DMS53 (cell line): ENCODE measurements at places on chromosomes 7 and 10.
A peak's percentile ranks its signal among the peaks of the same experiment; 100 is the strongest.

- peak; percentile 73 for DNase-seq
Measured at GRCh38 chr10:21265622-21266021, 259.9 kb downstream of the SKIDA1 start.

DNA sequence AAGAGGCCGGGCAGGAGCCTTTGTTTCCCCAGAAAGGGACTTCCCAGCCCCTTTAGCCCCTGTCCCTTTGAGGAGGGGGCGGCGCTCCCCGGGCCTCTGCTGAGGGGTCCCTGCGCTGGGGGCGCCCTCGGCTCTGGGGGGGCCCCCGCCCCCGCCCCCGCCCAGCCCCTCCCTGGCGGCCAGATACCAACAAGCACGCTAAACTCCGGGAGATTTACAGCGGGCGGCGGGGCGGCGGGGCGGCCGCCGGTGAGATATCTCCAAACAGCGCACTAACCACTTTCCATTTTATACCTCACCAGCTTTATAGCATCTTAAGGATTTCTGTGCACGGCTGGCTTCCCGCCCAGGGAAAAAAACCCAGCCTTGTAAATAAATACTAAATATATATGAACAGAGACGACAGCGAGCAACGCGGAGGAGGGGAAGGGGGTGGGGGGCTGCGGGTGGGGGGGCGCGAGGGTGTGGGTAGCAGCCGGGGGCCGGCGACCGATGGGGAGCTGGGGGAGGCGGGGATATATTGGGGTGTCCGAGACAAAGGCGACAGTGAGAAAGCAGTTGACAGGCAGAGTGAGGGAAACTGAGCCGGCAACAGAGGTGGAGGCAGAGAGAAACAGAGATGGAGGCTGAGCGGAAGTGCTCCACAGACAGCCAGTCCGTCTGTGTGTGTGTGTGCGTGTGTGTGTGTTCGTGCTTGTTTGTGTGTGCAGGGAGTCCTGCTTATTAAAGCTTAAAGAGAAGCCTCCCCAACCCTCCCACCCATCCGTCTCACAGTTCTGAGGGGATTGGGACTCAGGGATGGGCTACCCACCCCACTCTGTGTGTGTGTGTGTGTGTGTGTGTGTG, 85.8 kb downstream of the HIF1AN start:
- DNase-seq = no peak

DNA sequence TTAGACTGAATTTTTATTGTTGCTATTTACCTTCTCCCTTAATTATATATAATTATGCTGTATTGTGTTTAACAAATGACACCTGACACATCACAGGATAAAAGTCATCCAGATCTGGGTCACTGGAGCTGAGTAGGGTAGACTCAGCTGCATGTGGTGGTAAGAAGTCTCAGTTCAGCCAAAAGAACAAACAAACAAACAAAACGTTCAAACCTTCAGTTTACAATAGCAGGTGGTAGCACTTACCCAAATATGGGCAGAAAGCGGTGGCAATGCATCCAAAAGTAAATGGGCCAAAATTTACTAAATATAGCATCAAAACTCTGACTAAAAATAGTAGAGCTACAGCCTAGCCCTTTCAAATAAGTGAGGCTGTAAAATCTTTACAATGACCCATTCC, 42.2 kb downstream of the ZWINT start:
- peak; percentile 71 for DNase-seq

- DNase-seq = no peak
Measured at GRCh38 chr7:139857791-139858190, 28.7 kb downstream of the TBXAS1 start.

DNA sequence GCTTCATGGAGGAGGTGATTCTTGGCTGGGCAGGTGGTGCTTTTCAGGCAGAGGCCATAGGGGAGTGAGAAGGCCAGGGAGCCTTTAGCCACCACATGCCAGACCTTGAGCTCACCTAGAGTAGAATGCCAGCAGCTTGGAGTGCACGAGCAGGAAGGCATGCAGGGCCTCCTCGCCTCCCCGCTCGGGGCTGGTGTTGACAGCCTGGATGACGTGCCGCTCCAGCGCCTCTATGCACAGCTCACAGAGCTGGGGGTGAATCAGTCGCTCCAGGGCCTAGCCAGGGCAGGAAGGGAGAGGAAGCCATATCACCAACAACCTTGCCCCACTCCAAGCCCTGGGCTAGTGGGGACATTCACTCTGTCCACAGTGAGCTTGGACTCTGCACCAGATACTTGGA, 15.7 kb downstream of the HPS1 start:
- no peak for DNase-seq

- DNase-seq = peak; percentile 81
Measured at GRCh38 chr7:101816595-101817470, 593 bp upstream of the CUX1 start.

DNA sequence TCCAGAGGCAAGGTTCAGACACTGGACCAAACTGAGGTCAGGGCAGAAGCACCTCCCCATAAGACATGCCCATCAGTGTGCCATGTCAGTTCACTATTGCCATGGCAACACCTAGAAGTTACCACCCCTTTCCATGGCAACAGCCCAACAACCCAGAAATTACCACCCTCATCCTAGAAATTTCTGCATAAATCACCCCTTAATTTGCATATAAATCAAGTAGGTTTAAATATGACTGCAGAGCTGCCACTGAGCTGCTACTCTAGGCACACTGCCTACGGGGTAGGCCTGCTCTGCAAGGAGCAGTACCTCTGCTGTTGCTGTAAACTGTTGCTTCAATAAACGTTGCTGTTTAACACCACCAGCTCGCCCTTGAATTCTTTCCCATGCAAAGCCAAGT, 12.7 kb downstream of the STEAP2 start:
- DNase-seq = peak; percentile 10

- DNase-seq = no peak
Measured at GRCh38 chr7:5679813-5680473, 101.5 kb downstream of the RNF216 start.

DNA sequence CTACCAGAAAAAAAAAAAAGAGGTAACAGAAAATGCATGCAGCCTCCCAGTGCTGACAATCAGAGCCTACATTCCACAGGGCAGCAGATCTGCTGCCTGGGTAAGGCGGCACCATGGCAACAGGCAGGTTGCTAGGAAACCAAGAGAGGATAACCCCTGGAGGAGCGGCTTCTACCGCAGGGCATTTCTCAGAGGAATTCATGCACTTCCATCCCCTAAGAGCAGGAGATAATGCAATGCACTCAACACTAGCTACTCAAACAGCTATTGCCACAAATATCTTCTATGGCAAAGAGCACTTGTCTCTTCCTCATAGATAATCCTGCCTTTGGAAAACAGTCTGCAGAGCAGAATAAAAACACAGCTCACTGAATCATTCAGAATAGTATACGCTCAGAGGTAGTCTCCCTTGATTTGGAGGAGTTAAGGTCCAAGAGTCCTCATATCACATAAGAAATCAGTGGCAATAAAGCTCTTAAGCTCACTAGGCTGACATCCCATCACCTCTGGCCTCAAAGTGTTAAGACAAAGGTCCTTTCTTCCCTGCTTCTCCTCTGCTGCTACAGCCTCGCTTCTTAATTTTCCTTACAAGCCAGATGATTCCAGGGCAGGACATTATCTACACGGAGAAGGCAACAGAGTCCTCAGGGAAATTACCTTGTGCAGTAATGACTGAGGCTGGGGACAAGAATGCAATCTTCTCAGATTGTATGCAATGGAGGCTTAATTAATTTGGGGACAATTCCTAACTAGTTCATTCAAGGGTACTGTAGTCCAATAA, 10.7 kb downstream of the PSAP start:
- DNase-seq = peak; percentile 80

DNA sequence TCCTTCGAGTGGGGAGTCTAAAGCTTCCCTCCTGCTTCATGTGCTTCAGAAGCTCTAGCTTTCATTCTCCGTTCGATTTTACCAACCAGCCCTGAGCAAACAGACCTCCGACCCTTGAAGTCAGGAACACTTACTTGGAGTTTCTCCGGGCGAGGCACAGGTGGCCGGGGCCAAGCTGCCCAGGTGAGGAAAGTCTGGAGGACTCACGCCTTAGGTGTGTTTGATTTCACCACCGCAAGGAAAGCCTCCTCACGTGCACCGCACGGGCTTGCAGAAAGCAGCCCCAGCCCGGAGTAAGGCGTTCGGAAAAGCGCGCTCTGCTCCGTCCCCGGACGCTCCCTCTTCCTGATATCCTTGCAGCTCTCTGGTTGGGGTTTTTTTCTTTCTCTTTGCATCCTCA, 30.1 kb upstream of the CNPY1 start:
- DNase-seq = no peak

- DNase-seq = no peak
Measured at GRCh38 chr10:27391325-27391724, 112.8 kb upstream of the RAB18 start.

DNA sequence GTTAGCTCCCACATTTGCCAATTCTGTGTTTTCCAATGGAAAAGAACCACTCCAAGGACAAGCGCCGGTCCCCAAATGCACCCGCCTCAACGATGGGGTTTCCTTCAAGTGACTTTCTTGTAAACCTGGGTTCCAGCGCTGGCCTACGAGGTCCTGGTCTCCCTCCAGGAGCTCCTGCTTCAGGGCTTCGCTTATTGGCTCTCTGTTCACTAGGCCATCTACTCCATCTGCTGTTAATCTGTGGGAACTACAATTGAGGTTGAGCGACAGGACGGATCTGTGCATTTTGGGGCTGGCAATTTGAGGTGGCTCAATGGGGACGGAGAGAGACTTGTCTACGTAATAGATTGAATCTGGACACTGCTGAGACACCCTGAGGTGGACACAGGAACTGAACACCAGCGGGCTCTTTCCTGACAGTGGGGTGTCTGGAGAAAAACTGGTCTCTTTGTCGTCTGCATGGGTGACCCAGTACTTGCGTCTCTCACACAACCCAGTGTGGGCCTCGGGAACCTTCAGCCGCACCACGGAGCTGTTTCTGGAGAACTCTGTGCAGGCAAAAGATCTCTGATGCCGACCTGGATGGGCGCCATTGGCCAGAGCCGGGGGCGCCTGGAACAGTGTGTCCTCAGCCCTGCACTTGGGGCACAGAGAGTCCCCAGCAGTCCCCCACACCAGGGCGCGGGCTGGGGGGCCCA, 115.9 kb upstream of the ADAM12 start:
- peak; percentile 88 for DNase-seq

- no peak for DNase-seq
Measured at GRCh38 chr10:23585186-23585585, 146.3 kb downstream of the OTUD1 start.

DNA sequence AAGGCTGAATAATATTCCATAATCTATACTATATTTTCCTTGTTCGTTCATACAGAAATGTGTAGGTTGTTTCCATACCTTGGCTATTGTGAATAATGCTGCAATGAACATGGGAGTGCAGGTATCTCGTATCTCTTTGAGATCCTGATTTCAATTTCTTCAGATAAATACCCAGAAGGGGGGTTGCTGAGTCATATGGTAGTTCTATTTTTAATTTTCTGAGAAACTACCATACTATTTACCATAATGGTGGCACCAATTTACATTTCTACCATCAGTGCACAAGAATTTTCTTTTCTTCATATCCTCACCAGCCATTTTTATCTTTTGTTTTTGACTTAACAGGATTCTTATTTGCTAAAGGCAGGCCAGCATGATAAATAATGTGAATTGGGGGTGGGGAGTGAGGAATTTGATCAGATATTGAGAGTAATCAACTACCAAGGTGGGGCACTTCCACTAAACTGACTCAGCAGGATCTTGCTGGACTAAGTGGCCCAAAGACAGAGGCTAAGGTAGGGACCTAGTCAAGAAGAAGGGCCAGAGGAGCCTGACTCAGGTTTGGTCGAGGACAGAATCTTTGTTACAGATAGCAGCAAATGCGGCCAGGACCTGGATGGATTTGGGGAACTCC, 21.5 kb upstream of the CCSER2 start:
- DNase-seq = no peak

DNA sequence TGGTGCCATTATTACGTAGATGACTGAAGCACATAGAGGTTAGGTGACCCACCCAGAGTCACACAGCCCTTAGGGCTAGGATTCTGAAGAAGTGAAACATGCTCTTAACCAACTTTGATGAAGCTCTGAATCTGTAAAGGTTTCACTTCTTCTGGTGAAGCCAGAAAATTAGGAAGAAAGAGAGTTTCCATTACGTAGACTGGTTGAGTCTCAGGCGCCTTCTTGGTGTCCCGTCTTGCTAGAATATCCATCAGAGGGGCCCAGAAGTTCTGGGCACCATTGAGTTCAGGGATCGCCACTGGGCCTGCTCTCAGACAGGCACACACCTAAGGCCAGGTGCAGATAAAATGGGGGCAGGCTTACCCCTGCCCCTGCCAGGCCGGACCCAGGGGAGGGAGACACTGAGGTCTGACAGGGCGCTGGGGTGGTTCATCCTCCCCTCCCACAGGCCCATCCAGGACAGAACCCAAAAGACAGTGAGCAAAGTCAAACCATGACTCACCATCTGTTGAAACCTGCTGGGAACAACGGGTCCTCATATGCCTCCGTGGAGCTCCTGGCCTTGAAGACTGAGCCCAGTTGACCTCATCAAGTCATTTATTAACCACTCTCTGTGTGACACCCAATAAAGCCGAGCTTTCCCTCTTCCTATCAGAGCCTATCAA, 33.2 kb downstream of the DRGX start:
- peak; percentile 71 for DNase-seq

DNA sequence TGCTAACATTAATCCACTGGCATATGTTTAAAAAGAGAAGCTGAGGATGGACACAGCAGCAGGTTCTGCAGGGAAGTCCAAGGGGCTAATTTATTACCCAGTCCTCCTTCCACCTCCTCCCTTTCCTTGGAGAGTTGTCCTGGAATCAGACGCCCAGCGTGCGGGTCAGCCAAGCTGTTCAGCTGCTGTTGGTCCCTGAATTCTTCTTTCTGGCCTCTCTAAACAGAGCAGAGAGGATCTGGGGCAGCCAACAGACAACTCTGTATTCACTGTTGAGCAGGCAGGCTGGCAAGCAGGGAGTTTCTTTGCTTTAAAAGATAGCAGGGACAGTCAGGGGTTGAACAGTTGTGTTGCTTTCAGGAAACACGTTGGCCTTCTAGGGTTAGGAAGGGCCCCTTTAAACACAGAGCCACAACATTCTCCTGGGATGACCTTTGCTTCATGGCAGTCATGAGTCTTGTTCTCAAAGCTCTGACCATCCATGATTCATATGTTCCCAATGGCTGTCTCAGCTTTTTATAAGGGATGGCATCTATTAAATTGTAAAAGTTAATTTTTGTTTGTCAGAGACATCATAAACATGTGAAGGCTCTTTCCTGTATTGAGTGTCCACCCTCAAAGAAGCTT, 217.0 kb downstream of the CREB5 start:
- no peak for DNase-seq

GRCh38 chr7:72182036-72182435, 230.1 kb downstream of the CALN1 start:
- no peak for DNase-seq

- DNase-seq = no peak
Measured at GRCh38 chr7:45711161-45711490, 137.0 kb downstream of the ADCY1 start.

DNA sequence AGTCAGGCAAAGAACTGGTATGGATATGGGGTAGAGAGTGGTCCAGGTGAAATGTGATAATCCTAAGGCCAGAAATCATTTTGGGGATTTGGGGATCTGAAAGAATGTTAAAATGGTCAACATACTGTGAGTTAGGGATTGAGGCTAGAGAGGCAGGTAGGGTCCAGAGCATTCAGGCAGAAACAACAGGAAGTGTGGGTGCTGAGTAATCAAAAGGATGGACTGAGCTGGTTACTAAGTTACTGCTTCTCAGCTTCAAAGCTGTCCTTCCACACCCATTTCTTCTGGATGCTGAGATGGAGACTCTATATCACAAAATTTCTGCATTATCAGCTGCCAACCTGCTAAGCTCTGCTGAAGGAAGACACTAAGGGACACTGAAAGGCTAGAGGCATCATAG, 30.6 kb upstream of the PRKCQ start:
- no peak for DNase-seq

- DNase-seq = no peak
Measured at GRCh38 chr7:73931502-73931901, 70.5 kb downstream of the TMEM270 start.
